Sciatic nerve (tissue), 2 donors: ENCODE measurements at places on chromosomes 7 and 10.

- no peak for DNase-seq
Observed at GRCh38 chr7:126016722-126017121, 1087.1 kb upstream of the POT1 start.

DNA sequence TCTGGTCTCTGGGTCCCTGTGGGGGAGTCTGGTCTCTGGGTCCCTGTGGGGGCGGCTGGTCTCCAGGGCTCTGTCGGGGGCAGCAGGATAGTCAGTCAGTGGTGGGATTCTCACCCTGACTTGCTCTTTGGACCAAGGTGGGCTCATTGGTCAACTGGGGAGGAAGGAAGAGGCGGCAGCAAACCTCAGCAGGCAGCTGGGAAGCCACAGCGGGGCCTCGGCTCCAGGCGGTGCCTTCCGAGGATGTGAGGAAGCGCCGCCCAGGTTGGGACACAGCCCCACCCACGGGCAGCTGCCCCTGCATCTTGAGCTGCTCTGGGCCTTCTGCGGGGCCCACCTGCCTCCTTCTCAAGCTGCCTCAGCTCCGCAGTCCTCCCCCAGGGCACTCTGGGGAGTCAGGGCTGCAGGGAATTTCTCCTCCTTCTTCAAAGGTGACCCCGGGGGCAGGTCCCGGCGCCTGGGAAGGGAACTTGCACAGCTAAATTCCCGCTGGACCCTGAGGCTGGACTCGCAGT, 20.4 kb upstream of the KNDC1 start:
- no peak for DNase-seq

DNA sequence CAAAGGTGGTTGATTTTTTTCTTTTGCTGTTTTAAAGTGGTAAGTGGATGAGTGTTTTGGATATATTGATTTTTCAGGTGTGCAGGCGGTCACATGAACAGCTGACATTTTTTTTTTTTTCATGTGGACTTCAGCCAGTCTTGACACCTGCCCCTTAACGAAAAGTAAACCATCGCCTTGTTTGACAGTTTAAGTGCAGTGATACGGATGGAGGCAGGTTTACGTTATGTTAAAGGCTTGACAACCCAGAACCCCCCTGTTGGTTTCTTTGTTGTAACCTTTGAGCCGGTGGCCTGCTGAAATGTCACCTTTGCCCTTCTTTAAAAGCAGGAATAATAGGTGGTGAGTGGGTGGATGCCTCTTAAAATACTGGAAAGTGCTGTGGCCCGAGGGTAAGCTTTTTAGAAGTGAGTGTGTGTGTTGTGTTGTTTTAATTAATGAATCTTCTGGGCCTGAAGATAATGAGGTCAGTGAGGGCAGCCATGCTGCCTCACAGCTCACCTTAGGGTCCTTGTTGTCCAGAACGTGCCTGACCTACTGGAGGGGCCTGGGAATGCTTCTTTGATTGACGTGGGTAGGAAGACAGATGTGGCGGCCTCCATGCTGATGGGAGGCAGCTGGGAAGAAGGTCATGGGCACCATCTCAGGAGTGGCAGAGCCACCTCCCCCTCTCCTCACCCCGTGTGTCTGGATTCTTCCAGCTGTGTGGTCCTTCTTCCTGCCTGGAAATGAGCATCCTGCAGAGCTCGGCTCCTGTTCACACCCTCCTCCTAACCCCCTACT, 69.8 kb downstream of the TCF7L2 start:
- DNase-seq: no peak

GRCh38 chr7:11449316-11449715, 382.7 kb downstream of the THSD7A start:
- no peak for DNase-seq

DNA sequence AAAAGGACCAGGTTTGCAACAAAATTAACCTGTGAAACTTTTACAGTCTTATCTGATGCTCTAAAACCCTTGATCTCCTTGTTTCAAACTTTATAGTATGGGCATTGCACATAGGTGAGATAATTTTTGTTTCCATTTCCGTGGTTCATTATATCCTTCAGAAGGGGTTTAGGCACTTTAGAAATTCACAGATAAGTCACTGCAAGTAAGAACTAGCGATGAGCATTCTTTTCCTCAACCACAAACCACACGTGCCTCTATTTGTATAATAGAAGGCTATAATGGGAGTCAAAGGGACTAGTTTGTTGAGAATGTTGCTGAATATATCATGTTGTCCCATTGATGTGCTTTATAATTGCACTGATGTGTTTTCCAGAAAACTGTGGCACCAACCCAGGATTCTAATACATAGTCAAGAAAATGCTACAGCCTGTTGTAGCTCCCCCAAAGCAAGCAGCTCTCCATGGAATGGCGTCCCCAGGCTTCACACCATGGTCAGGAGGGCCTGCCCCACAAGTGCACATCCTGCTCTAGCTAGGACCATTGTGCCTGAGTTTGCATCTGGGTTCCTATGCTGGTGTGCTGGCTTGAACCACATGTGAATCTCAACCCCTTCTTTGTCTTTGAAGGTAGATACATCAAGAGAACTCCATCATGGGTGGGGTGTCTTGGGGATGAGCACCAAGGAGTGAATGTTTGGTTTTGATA, 14.0 kb upstream of the ATXN7L1 start:
- DNase-seq: no peak

DNA sequence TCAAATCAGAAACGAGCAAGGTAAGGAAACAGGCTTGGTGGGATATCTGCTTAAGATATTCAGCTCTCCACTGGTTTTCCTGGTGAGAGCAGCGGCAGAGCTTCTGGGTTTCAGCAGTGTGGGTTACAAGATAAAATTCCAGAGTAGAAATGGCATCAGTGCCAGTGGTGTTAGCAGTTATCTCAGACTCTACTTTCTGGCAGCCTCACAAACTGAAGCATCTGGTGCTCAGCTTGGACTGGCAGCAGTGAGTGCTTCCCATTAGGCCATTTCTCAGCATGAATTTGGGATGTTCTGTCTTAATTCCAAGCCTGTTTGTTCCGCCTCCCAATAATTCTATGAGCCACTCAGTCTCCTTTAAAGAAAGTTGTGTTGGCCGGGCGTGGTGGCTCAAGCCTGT, 6.9 kb upstream of the GSTO2 start:
- DNase-seq: no peak

- DNase-seq: no peak
Observed at GRCh38 chr7:106178593-106179134, 66.6 kb upstream of the SYPL1 start.

- no peak for DNase-seq
Observed at GRCh38 chr7:98085674-98086073, 21.0 kb upstream of the LMTK2 start.

- no peak for DNase-seq
Observed at GRCh38 chr7:123401295-123401694, 133.1 kb downstream of the IQUB start.

DNA sequence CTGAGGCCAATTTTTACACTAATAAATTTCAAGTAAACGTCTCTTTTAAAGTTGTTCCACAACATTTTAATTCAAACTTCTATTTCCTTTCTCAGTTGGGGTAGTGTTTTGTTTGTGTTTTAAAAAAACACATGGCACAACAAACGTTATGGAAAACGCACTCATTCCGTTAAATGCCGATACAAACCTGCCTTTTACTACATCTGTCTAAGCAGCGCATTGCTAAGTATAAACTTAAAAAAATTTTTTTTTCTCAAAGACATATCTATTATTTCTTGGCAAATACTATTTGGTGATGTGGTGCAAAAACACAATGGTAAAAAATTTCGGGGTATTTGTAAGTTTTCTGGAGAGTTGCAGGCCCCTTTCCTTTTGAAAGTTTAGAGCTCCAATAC, 1.4 kb downstream of the SKIDA1 start:
- DNase-seq: no peak

GRCh38 chr10:109218207-109218606, 705.1 kb downstream of the XPNPEP1 start:
- DNase-seq: no peak

GRCh38 chr7:82750007-82750406, 306.4 kb upstream of the CACNA2D1 start:
- DNase-seq: no peak

GRCh38 chr7:24573554-24574338, 494 bp downstream of the PALS2 start:
- peak; percentile 75 for DNase-seq

DNA sequence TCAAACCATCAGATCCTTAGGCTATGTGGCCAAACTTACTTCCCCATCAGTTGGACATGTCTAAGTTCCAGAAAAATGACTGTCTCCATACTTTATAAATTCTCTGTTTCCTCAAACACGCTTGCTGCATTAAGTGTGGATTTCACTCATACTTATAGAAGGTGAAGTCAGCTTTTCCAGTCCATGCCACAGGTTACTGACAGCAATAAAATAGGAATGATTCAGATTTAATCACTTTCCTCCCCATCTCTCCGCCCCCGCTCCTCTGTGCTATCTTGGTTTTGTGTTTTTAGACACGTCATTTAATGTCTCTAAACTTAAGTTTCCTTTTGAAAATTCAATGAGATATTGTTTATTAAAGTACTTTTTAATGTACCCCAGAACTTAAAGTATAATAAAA, 1098.0 kb upstream of the C7orf33 start:
- no peak for DNase-seq

- no peak for DNase-seq
Observed at GRCh38 chr7:30286749-30287148, 2.4 kb downstream of the ZNRF2 start.

GRCh38 chr10:49083261-49083660, 32.1 kb downstream of the VSTM4 start:
- DNase-seq: peak; percentile 77

DNA sequence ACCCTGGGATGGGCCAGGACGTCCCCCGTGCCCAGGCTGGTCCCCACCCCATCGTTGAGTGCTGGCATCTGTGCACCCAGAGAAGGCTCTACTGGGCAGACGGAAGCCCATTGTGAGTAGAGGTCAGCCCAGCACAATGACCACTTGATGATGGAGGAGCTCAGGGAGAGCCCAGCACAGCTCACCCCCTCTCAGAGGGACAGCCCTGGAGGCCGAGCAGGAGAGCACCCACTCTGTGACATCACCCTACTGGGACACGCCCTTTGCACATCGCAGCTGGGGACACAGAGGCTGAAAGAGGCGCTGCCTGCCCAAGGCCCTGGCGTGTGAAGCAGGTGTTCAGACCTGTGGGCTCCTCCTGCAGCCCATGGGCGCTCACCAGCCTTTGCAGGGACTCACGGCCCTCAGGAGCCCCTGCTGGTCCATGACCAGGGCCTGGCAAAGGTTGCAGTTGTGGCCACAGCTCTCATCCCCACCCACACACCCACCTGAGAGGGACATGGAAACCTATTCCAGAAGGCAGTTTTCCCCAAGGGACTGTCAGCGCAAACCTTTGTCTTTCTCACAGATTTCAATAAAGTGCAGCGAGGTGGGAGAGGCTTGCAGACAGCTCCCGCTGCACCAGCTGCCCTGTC, 67.2 kb upstream of the PPP2R2D start:
- DNase-seq: no peak

GRCh38 chr7:22442187-22442881, 57.7 kb downstream of the STEAP1B start:
- no peak for DNase-seq

- DNase-seq: no peak
Observed at GRCh38 chr7:45190406-45191165, 33.0 kb downstream of the RAMP3 start.

- DNase-seq: no peak
Observed at GRCh38 chr7:102916881-102917280, 4.1 kb downstream of the LRRC17 start.

DNA sequence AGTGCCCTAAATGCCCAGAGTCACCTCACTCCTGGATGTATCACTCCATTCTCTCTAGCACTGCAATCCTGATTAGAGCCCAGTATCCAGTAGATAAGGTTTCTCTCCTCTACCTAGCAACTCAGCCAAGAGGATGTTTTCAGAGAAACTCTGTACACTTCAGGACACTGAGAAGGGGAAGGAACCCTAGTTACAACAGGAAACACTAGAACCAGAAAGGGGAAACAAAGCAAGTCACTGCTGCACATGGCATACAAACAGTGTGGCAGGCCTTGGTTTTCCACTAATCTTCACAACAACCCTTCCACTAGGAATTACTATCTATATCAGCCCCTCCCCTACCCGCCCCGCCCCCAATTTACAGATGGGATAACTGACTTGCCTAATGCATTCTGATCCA, 1.6 kb downstream of the FAM204A start:
- DNase-seq: no peak

DNA sequence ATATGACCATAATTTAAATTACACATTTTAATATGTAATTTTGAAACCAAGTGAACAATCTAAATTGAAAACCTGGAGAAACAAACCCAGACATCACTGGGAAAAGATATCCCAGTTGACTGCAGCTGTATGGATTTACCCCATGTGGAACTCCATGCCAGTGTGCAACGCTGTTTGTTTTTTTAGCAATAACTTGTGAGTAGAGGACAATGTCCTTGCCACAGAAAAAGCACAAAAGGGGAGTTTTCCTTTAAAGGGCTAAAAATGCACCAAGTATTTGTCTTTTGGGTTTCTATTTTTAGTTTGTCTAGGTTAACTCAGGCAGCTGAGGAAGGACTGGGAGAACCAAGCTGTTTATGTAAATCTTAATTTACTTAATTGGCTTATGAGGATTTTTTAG, 15.1 kb upstream of the COL17A1 start:
- DNase-seq: no peak

GRCh38 chr10:12214093-12214492, 18.1 kb downstream of the CDC123 start:
- DNase-seq: no peak

DNA sequence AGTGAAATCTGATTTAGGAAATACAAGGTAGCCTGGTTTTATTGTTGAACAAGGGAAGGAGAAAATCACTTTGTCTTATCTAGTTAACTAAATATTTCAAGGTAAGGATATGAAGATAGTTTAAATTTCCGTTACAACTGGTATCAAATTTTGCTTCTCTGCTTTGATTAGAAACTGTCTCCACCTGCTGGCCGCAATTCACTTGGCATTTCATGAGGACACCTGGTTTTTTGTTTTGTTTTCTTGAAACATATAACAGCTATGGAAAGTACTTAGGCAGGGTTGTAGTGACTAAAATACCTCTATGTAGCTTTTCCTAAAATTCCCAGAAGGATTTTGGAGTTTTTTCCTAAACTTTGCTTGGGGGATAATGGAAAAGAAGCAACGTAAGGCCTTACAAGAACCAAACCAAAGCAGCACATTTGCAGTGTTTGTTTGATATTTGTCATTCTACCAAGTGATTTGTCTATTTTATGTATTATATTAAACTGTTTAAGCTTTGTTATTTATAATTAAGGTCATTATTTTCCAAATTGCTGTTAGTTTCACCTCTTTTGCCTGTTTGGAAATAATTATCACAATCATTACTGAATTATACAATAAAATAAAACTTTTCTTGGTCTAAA, 73.6 kb downstream of the AHCYL2 start:
- peak; percentile 72 for DNase-seq

DNA sequence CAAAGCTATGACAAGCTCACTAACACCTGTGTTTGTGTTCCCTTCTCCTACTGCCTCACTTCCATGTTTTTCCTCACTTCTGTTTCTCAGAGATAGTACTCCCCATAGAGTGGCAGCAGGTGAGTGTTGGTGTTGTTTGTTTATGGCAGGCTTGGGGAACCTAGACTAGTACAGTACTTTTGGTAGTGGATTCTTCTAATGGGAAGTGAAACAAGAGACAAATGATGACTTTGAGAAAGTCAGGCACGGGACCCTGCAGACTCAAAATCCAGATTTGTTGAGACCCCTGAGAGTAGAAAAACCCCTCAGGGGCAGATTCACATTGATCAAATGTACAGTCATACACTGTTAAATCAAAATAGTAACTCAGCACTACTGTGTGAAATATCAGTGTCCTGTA, 6.4 kb upstream of the CFAP69 start:
- DNase-seq: no peak

GRCh38 chr7:36280840-36281812, 108.5 kb upstream of the ANLN start:
- peak; percentile 81 for DNase-seq
